ENCODE measurements at places on chromosomes 12 and 14. TPM values are rescaled to one million over a fixed set of nuclear protein-coding genes. Genes with fewer than 3 reads are reported as not detected.

CAPRIN2 gene
- 21.2 TPM for total RNA-seq

DNA sequence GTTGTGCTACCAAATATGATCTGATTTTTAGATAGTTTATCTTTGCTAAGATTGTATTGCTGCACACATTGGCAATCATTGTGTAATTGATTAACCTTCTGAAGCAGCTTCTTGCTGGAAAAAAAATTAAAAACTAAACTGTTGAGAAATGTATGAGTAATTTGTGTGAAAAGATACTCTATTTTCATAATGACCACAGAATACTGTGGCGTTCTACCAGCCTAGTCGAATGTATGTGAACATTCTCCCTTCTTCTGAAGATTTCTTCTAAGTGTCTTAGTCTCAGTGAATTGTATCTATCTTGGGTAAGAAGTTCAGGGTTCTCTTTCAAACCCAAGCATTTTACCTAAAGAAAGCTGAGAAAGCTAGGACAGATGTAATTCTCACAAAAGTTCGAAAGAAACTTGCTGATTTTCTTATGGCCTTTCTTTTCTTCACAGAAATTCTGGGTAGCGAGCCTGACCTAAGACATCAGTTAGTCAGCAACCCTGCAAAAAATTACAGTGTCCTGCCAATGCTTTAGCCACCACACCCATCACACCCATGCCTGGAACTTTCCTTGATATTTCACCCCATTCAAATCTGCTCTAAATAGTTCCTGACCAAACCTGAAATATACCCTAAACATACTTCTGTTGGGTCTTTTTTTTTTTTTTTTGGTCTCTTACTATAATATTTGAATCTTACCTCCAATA, 27.1 kb upstream of the C12orf71 start:
- no peak overlapping the region for H3K4me3 ChIP-seq
- no peak for DNase-seq
- H3K4me1 ChIP-seq, result no peaks in the 10 kb centered on the region
- H3K27me3 ChIP-seq, result no peaks in the 10 kb centered on the region
- H3K27ac ChIP-seq, result no peak overlapping the region

DYNLL1 gene
- total RNA-seq, result 24.5 TPM

DNA sequence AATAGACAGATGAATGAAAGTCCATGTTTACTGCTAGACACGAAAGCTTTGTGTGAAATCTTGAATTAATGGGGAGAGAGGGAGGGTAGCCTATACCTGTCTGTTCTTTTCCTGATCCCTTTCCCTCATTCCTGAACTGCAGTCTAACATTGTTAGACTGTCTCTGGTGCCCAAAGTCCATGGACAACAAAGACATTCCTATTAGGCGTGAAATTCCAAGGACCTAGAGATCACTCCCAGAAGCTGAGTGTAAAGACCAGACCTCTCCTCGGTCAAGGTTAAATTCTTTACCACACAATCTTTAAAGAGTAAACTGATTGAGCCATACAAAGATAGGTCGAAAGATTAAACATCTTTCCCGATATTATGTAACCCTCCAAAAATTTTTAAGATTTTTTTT, 270.7 kb upstream of the GARIN2 start:
- DNase-seq, result no peak
- H3K27ac ChIP-seq, result no peak overlapping the region
- H3K36me3 ChIP-seq, result peaks cover 3% of the 10 kb centered on the region
- H3K4me1 ChIP-seq, result no peaks in the 10 kb centered on the region

- H3K4me3 ChIP-seq, result no peak overlapping the region
- H3K4me1 ChIP-seq, result peaks cover 4% of the 10 kb centered on the region
- H3K27ac ChIP-seq, result no peak overlapping the region
- peaks cover 8% of the 10 kb centered on the region for H3K27me3 ChIP-seq
- H3K36me3 ChIP-seq, result no peaks in the 10 kb centered on the region
These were observed 7.5 kb upstream of the NID2 start for GRCh38 chr14:52076334-52076733.

ADAM21 gene
- not detected for total RNA-seq

DNA sequence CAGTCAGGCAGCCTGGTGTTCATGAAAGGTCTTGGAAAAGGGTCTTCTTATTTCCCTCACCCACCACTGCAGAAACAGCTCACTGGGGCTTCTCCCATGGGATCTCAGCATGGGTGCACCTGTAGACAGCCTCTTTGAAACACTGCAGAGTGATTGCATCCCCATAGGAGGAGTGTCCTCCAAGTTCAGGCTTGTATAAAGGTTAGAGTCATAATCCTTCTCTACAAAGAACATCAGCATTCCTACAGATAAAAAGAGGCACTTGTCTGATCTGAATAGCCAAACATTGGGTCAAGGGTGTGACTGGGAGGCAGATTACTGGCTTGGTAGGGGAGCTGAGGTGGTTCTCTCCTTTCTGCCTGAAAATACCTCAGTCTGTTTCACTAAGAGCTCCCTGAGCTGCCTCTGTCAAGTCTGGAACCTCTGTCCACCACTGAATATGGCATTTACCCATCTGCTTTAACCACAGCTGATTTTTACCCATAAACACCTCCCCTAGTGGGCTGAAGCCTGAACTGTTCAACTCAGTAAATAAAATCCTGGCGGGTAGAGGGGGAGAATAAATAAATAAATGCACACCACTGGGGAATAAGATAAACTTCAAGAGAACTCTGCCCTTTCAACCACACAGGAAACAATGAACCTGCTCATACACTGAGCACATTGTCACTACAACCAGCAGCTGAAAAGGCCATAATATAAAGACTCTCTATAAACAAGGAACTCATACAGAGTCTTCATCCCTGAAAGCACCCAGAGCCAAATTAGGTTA, 120.7 kb upstream of the SCAF11 start:
- DNase-seq, result no peak
- no peaks in the 10 kb centered on the region for H3K27me3 ChIP-seq
- no peaks in the 10 kb centered on the region for H3K4me1 ChIP-seq
- no peak overlapping the region for H3K4me3 ChIP-seq
- H3K27ac ChIP-seq, result no peak overlapping the region
- no peaks in the 10 kb centered on the region for H3K36me3 ChIP-seq

IGFBP6 gene
- not detected for total RNA-seq

- H3K4me3 ChIP-seq, result no peak overlapping the region
- H3K36me3 ChIP-seq, result no peaks in the 10 kb centered on the region
- H3K27me3 ChIP-seq, result no peaks in the 10 kb centered on the region
- no peak for DNase-seq
- H3K27ac ChIP-seq, result no peak overlapping the region
- no peaks in the 10 kb centered on the region for H3K4me1 ChIP-seq
These were observed 21.9 kb upstream of the FSCB start for GRCh38 chr14:44529026-44529425.

DNA sequence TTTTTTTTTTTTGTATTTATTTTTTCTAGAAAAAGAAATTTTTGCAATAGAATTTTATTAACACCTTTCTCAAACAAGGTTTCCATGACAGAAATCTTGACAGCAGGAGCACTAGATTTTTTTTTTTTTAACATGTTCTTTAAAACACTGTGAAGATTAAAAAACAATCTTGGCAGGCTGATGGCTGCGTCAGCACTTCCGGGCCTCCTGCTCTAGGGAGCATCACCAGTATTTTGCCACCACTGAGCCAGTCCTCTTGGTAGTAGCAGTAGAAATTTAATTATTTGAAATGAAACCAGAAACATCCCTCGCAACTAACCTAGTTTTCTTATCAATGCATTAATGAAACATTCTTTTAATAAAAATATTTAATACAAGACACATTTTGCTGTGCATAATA, 99.6 kb downstream of the APAF1 start:
- H3K4me1 ChIP-seq, result peaks cover 15% of the 10 kb centered on the region
- no peak overlapping the region for H3K27ac ChIP-seq
- H3K36me3 ChIP-seq, result no peaks in the 10 kb centered on the region
- DNase-seq, result no peak
- H3K4me3 ChIP-seq, result peak overlapping the region; percentile 63

GRCh38 chr12:94621662-94622359, 28.5 kb downstream of the TMCC3 start:
- H3K36me3 ChIP-seq, result no peaks in the 10 kb centered on the region
- peaks cover 4% of the 10 kb centered on the region for H3K4me1 ChIP-seq
- no peak overlapping the region for H3K27ac ChIP-seq

DNA sequence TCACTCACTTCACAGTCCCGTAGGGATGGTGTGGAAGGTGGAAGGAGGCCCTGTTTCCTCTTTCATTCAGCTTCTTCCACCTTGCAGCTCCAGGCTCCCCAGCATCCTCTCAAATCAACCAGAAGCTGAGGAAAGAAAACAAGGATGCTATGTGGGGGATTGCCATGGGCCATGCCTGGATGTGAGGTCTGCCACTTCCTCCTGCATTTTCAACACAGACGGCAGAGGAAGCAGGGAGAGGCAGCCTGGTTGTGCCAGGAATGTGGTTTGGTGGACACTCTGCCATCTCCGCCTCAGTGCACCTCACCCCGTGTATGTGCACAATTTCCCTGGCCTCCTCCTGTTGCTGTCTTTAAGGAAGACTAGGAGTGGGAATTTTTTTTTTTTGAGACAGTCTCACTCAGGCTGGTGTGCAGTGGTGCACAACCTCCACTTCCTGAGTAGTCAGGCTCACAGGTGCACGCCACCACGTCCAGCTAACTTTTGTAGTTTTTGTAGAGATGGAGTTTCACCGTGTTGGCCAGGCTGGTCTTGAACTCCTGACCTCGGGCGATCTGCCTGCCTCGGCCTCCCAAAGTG, 99.2 kb downstream of the SLC15A4 start:
- H3K27me3 ChIP-seq, result no peaks in the 10 kb centered on the region
- no peak overlapping the region for H3K4me3 ChIP-seq
- no peaks in the 10 kb centered on the region for H3K4me1 ChIP-seq
- H3K36me3 ChIP-seq, result no peaks in the 10 kb centered on the region

GRCh38 chr12:121383601-121384021, 16.3 kb upstream of the RNF34 start:
- H3K36me3 ChIP-seq, result no peaks in the 10 kb centered on the region
- H3K27ac ChIP-seq, result no peak overlapping the region
- DNase-seq, result no peak
- no peaks in the 10 kb centered on the region for H3K27me3 ChIP-seq
- H3K4me1 ChIP-seq, result no peaks in the 10 kb centered on the region

DNA sequence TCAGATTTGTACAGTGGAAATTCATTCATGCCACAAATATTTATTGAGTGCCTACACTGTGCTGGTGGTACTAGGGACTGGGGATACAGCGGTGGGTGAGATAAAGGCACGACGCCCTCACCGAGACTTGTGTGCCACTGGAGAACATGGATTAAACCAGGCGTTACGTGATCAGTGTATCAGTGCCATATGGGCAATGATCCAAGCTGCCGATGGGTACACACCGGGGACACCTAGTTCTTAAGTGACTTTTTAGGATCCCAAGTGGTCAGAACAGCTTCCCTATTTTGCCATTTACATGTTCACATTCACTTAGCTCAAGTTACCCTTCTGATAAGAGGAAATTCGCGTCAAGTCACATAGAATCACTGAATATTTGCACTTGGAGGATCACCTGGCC, 236.7 kb downstream of the CACNA1C start:
- H3K36me3 ChIP-seq, result no peaks in the 10 kb centered on the region
- DNase-seq, result no peak
- no peak overlapping the region for H3K27ac ChIP-seq
- no peaks in the 10 kb centered on the region for H3K27me3 ChIP-seq
- H3K4me3 ChIP-seq, result no peak overlapping the region

DNA sequence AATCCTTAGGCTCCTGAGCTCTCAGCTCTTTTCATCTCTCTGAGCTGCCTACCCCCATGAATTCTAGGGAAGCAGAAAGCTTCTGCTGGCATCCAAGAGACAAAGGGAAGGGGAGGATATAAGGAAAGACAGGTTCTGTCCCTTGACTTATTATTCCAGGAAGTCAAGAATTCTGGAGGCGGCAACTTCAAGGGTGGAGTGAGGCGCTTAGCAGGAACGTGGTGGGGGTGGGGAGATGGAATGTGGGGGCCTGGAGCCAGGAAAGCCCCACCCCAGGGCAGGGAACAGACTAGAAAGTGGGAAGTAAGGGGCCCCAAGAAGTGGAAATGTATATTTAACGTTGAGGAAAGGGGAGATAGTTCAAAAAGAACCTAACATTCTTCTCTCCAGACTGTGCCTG, 1.4 kb downstream of the CALCOCO1 start:
- H3K4me1 ChIP-seq, result peaks cover 27% of the 10 kb centered on the region
- peaks cover 44% of the 10 kb centered on the region for H3K36me3 ChIP-seq
- no peak for DNase-seq
- no peaks in the 10 kb centered on the region for H3K27me3 ChIP-seq

PMCH gene
- total RNA-seq, result not detected

GRCh38 chr14:101754893-101755292, 6.6 kb upstream of the PPP2R5C start:
- H3K27me3 ChIP-seq, result no peaks in the 10 kb centered on the region
- H3K27ac ChIP-seq, result no peak overlapping the region
- H3K4me3 ChIP-seq, result no peak overlapping the region
- H3K4me1 ChIP-seq, result peaks cover 3% of the 10 kb centered on the region

PTGER2 gene
- 4.3 TPM for total RNA-seq

GRCh38 chr12:88493636-88494035, 86.6 kb downstream of the KITLG start:
- no peaks in the 10 kb centered on the region for H3K4me1 ChIP-seq
- no peaks in the 10 kb centered on the region for H3K36me3 ChIP-seq
- H3K4me3 ChIP-seq, result no peak overlapping the region

DNA sequence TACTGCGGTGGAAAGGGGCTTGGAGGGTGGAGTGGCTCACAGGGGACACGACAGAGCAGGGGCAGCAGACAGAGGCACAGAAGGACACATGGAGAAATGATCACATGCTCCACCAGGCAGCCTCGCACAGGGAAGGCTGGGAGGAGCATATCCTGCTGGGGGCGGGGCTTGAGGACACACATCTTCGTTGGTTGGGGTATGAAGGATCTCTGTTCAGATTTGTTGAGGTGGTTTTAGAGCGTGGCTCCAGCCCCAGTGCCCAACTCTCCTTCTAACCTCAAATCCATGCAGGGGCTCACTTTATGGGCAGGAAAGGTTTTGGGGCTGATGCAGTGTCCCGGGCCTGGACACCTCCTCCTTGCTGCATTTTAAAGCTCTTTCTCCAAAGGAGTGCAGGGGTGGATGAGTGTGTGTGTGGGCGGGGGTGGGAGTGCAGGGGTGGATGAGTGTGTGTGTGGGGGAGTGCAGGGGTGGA, 733 bp upstream of the P3H3 start:
- no peak overlapping the region for H3K27ac ChIP-seq
- DNase-seq, result peak; percentile 32
- peaks cover 35% of the 10 kb centered on the region for H3K4me1 ChIP-seq
- H3K36me3 ChIP-seq, result no peaks in the 10 kb centered on the region
- no peak overlapping the region for H3K4me3 ChIP-seq
- H3K27me3 ChIP-seq, result peaks cover 19% of the 10 kb centered on the region

GRCh38 chr12:46371718-46372543, 642 bp downstream of the SLC38A2 start:
- peak; percentile 48 for DNase-seq
- H3K4me3 ChIP-seq, result peak overlapping the region; percentile 96
- H3K36me3 ChIP-seq, result peaks cover 40% of the 10 kb centered on the region
- peaks cover 35% of the 10 kb centered on the region for H3K4me1 ChIP-seq
- no peaks in the 10 kb centered on the region for H3K27me3 ChIP-seq
